ENCODE measurements at places on chromosomes 7 and 10. TPM values are rescaled to one million over a fixed set of nuclear protein-coding genes. Genes with fewer than 3 reads are reported as not detected.

The CCDC6 gene
- total RNA-seq: 58.0 TPM

The AKAP9 gene
- total RNA-seq: 45.3 TPM

The PDGFA gene
- 3.3 TPM for total RNA-seq

The PTPRN2 gene
- 2.5 TPM for total RNA-seq

The WASL gene
- total RNA-seq: 8.5 TPM

The IDE gene
- total RNA-seq: 38.9 TPM

The GPRIN2 gene
- total RNA-seq: not detected

The PNLIPRP3 gene
- not detected for total RNA-seq

The SLC16A9 gene
- 2.9 TPM for total RNA-seq

The AUTS2 gene
- total RNA-seq: 7.7 TPM

The GOLGA7B gene
- 5.3 TPM for total RNA-seq

The LAMB1 gene
- total RNA-seq: not detected

The ZNF804B gene
- not detected for total RNA-seq

The MYOF gene
- total RNA-seq: 1.8 TPM

The PTPN20 gene
- total RNA-seq: 0.20 TPM

The GAD2 gene
- total RNA-seq: not detected

The MUC3A gene
- total RNA-seq: not detected

The GPR146 gene
- 14.5 TPM for total RNA-seq

The IL15RA gene
- 31.2 TPM for total RNA-seq

The WDFY4 gene
- total RNA-seq: 0.29 TPM

The FANK1 gene
- not detected for total RNA-seq

The CRHR2 gene
- total RNA-seq: not detected

The CRYGN gene
- total RNA-seq: not detected

The PROSER2 gene
- not detected for total RNA-seq

The LDB3 gene
- total RNA-seq: not detected

The PIP gene
- not detected for total RNA-seq

The LRMDA gene
- total RNA-seq: not detected

The SPDYE17 gene
- total RNA-seq: not detected
